Activated CD8-positive, alpha-beta memory T cell treated with anti-CD3 and anti-CD28 coated beads for 48 hours (primary cell): ENCODE measurements at places on chromosomes 4 and X.

DNA sequence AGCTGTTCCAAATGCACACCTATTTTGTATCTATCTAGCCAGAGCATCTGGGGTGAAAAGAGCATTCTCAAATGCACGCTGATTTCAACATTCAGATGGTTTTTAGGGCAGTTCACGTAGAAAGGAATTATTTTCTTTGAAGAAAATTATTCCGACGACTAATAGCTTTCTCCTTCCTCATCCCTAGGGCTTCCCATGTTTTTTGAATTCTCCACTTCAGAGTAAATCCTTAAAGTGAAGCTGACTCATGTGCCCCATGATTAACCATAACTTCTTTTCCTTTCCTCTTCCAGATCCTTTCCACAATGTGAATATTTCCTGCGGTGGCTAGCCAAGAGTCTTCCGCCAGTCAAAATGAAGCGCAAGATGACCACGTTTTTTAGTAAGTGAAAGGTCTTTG, 86.7 kb upstream of the PDHA1 start:
- DNase-seq, result no peak

GRCh38 chr4:39900966-39901365, 76.7 kb downstream of the PDS5A start:
- no peak for DNase-seq

DNA sequence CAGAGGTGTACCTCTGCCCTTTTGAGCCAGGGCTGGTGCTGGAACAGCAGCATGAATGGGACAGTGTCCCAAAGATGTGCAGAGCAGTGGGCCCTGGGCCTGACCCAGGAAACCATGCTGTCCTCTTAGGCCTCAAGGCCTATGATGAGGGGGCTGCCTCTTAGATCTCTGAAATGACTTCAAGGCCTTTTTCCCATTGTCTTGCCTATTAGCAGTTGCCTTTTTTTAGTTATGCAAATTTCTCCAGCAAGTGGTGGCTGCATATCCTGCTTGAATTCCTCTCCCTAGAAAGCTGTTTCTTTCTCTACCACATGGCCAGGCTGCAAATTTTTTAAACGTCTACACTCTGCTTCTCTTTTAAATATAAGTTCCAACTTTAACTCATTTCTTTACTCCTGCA, 160.3 kb downstream of the CFAP299 start:
- DNase-seq, result no peak

DNA sequence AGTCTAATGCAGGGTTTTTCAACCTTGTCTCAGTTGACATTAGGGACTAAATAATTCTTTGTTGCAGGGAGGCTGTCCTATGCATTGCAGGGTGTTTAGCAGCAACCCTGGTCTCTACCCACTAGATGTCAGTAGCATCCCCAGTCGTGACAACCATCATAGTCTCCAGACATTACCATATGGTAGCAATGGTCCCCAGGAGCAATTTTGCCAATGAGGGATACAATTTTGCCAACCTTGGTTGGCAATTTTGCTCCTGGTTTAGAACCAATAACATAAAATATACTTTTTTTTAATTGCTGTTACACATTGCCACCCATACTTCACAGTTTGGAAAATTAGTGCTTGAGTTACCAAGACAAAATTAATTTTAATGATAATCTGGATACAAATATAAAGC, 6.0 kb downstream of the EREG start:
- DNase-seq, result no peak

- no peak for DNase-seq
Observed at GRCh38 chr4:87589531-87589930, 18.8 kb upstream of the DSPP start.

GRCh38 chr4:165393704-165394103, 14.9 kb downstream of the CPE start:
- DNase-seq, result no peak

- no peak for DNase-seq
Observed at GRCh38 chr4:11698846-11699590, 270.3 kb upstream of the HS3ST1 start.
